NCI-H526 treated with DMSO at 0.1 percent for 48 hours (cell line): ENCODE measurements at places on chromosomes 1 and 21.

GRCh38 chr1:96049759-96050409 is 671.7 kb upstream of the PTBP2 start:
- DNase-seq: no peak

DNA sequence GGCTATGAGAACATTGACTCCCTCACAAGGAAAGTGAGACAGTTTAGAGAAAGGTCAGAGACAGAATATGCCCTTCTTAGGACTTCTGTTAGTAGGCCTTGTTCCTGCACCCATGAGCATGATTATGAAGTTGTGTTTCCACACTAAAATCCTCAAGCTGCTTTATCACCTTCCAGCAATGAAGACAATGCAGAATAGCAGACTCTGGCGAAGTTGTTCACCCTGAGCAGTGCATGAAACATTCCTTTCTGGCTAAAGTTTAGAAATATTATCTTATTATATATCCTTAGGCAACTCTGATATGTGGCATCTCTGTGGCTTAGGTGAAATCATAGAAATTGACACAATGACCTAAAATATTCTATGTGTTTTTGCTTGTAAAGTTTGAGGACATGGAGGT is 13.9 kb upstream of the OR2G2 start:
- DNase-seq: no peak

DNA sequence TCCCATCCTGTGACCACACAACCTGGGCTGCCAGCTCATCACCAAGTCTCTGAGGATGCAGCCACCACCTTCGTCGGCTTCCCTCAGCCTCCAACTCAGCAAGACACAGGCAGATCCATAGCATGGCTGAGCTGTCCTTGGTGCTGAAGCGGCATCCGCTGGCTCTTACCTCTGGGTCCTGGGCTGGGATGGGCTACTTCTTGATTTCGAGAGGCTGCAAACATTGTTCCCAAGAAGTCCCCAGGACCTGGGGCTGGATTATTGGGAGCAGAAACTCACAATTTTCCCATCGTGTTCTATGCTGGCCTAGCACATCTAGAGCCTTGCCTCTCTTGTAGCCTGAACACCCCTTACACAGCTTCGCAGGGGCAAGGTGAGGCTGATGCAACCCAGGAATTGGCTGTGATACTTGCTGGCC is 24.9 kb upstream of the C1QA start:
- no peak for DNase-seq

- no peak for DNase-seq
These were observed 15.2 kb downstream of the SPOCD1 start for GRCh38 chr1:31800674-31800967.

DNA sequence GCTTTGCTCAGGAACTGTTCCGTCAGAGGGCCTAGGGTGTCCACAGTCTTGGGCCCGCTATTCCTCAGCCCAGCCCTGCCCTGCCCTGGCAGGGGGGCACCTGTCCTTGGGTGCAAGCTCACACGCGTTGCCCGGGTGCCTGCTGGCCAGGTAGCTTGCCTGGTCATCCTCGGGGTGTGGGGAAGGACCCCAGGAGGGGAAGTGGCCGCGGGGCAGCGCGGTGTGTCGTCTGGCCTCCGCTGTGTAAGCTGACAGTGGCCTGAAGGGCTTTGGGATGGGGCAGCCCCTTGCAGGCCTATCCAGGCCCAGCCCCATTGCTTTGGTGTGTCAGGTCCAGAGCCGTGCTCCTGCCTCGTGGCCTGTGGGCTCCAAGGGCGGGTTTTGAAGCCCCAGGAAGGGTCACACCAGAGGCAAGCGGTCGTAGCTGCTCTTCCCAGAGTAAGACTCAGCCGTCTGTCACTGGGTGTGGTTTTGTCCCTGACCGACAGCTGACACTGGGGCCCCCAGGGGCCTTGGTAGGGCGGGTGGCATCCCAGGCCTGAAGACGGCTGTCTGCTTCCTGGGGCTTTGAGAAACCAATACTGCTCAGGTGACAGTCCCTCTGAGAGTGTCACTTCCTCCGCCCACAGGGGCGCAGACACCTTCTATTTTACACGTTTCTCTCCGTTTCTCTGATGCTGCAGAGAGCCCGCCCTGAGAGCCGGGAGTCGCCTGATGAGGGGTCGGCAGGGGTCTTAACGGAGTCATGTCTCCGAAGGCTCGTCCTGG is 72.1 kb downstream of the SKI start:
- DNase-seq: no peak

DNA sequence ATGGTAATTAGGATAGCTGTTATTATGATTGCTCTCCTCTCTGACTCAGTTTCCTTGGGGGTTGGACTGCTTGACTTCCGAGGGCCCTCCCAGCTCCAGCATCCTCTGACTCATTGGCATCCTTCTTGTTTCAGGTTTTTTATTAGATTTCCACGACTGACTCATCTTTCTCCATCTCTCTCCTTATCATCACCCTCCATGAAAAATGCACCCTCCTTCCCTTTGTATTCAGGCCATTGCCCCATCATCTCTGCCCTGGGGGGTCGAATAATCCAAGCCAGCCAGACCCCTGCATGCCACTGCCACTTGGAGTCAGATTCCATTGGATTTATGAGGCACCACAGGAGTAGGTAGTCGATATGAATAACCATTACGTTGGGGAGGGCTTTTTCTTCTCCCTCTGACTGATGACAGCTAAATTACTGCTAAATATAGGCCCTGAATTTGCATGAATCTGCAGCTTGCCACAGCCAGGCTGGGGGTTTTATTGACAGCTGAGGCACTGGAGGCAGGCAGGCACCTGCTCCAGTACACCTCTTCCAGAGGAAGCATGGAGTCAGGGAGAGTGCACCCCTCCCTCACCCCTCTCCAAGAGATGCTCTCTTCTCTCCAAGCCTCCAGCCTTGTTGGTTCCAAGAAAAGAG is 91.7 kb downstream of the C1orf94 start:
- DNase-seq: peak; percentile 90

DNA sequence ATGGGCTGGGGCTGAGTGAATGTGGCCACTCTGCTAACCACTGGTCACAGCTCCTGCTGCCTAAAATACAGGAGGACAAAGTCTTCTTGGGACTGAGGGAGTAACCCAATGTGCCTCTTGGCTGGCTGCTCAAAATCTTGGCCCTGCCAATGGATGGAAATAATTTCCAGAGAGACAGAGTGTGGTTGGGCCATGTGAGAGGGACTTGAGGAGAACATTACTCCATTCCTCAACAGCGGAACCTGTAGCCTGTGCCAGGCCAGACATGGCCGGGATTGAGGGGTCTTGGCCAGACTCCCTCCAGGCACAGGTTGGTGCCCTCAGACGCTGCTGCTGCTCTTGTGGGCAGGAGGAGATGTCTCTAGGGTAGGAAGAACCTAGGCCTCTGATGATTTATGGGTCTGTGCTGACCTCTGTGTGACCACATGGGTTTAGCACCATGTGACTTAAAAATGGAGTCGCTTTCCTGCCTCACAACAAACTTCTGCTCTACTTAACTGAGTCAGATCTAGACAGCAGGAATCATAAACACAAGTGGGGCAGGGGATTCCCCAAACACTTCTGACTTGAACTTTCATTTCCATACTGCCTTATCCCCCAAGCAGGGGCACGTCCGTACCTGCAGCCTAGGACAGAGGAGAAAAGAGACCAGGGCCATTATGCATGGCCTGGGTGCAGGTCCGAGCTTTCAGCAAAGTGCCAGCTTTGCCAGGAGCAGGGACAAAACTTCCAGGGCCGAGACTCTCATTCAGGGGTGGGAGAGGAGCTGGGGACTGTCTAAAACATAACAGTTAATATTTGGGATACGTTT is 79.2 kb downstream of the CD34 start:
- no peak for DNase-seq

GRCh38 chr1:111852261-111852721 is 96.6 kb downstream of the DDX20 start:
- DNase-seq: no peak

DNA sequence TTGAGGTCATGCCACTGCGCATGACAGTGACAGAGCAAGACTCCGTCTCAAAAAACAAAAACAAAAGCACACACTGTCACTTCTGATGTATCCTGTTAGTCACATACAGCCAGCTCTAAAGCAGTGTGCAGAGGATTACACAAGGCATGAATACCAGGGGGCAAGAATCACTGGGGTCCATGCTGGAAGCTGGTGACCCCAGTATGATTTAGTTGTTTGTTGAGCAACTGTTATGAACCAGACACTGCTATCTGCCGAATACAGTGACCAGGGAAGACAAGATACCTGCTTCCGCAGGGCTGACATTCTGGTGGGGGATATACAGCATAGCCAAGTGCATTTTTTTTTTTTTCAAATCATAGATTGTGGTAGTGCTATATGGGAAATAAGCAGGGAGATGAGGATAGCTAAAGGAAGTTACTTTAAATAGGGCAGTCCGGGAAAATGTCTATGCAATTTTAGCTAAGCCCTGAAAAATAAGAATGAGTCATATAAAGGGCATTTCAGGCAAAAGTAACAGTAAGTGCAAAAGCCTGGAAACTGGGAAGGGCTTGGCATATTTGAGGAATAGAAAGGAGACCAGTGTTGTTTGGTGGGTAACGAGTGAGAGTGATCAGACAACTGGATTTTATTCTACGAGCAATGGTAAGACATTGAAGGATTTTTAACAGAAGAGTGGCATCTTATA is 69.7 kb downstream of the ADSS2 start:
- DNase-seq: no peak

GRCh38 chr1:39996396-39997004 is 41.6 kb downstream of the MFSD2A start:
- DNase-seq: no peak

DNA sequence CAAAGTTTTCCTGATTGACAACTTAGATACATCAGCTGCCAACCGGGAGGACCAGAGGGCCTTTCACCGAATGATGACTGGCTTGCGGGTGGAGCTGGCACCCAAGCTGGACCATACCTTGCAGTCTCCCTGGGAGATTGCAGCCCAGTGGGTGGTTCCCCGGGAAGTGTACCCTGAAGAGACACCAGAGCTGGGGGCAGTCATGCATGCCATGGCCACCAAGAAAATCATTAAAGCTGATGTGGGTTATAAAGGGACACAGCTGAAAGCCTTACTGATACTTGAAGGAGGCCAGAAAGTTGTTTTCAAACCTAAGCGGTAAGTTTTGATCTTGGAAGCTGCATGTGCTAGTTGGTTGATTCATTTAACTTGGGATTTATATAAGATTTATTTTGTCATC is 18.2 kb downstream of the FAM20B start:
- no peak for DNase-seq

DNA sequence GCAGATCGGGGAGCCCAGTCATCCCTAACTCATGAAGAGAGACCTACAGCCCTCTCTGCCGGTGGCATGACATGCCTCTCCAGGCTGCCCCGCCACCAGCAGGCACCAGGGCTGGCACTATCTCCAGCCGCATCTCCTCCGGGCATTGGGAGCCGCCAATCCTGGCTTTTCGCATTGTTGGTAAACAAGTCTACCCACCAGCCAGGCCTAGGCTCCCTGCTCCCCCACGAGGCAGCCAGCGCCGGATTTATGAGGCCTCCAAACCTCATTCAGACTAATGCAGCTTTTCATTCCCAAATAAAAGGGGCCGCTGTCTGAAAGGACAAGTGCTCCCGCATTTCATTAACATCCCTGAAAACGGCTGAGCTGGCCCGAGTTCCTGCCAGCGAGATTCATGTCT is 3.4 kb upstream of the GRIK3 start:
- DNase-seq: no peak

GRCh38 chr1:39788426-39788757 is 273 bp downstream of the BMP8B start:
- no peak for DNase-seq

DNA sequence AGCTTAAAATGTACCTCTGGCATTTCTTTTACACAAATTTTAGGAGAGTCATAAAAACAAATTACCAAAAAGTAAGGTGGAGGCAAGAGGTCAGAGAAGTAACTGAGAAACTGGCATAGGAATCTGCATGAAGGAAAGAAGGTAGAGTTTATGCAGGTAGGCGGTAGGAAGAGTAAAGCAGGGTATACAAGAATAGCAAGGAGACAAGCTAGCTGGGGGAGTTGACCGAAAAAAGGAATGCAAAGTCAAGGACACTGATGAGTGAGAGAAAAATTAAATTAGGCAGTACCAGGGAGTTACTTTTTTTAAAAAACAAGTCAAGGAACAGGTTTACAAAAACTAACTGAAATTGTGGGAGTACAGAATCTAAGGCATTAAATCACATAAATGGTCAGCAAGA is 56.0 kb downstream of the FOXJ3 start:
- no peak for DNase-seq

- no peak for DNase-seq
These were observed 20.3 kb downstream of the RGS5 start for GRCh38 chr1:163182330-163182949.

DNA sequence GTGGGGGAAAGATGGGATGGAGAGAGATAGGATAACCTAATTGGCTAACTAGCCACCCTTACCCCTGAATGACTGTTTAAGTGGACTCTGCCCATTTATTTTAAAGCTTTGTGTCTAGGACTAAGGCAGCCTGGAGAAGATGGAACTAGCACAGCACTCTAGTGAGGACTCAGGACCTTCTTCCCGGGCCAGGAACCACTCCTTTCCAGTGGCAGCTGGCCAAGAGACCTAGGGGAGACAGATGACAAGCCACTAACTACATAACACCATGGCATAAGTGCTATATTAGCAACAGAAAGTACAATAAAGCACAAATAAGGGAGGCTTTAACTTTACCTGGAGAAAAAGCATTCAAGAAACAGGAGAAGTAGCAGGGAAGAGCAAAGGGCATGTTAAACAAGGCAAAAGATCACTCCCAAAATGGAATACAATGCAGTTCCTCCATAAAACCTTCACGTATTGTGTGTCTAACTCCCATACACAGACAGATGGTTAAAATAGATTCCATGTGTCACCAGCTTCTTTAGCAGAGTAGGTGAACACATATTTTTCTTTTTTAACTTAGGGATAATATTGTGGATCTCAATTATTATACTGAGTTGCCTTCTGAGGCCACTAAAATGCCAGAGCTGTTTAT is 20.6 kb downstream of the CLCA1 start:
- no peak for DNase-seq

- DNase-seq: no peak
These were observed 83.8 kb upstream of the ACTL8 start for GRCh38 chr1:17671314-17671705.

DNA sequence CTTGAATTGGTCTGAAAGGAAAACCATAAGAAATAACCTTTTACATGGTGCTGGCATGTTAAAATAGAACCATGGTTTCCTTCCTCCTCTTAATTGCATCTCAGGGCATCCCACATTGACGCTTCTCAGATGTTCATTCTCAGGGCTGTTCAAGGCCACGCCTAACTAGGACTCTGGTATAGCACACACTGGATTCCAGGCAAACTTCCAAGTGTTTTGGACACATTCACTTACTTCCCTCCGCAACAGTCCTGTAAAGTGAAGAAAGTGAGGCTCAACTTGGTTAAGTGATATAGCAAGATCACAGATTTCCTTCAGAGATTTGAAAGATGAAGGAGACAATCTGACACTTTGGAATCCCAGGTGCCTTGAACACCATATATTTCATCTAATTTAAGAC is 244.8 kb downstream of the DUSP10 start:
- no peak for DNase-seq

- peak; percentile 15 for DNase-seq
These were observed 145.5 kb downstream of the TIAM1 start for GRCh38 chr21:31198575-31198974.

DNA sequence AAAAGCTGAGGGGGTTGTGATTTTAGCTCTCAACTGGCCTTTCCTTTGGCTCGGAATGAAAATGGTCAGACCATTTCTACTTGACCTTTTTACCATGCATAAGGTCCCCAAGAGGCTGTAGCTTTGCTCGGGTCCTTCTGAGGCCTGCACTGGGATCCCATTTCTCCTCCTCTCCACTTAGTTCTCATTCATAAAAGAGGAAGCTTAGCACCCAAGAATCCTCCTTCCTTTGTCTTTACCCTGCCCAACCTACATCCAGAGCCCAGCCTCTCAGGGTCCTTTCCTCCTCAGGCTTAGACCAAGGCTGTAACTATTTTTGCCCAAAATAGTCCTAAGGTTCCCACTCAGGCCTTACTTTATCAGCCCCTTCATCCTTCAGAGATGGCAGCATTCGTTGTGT is 6.0 kb upstream of the SLC27A3 start:
- no peak for DNase-seq
